Non-pigmented ciliary epithelial cell (primary cell): ENCODE measurements at places on chromosomes 5 and 9.
A peak's percentile ranks its signal among the peaks of the same experiment; 100 is the strongest.

GRCh38 chr9:81472701-81473100, 216.6 kb downstream of the TLE1 start:
- DNase-seq = no peak

DNA sequence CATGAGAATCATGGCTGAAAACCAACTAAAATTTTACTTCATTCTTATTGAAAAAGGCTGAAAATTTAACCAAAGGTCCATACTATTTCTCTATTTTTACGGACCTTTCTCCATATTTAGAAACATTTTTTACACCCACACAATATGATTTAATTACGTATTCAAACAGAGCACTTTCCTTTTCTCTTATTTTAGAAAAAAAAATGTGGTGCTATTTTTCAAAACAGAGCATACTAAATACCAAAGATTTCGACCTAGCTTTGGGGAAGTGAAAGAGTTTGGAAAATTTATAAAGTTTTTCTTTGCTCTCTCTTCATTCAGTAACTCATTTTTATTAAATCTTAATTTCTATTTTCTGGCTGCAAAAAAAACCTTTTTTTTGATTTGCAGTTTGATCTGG, 38.1 kb downstream of the RNF145 start:
- DNase-seq = no peak

DNA sequence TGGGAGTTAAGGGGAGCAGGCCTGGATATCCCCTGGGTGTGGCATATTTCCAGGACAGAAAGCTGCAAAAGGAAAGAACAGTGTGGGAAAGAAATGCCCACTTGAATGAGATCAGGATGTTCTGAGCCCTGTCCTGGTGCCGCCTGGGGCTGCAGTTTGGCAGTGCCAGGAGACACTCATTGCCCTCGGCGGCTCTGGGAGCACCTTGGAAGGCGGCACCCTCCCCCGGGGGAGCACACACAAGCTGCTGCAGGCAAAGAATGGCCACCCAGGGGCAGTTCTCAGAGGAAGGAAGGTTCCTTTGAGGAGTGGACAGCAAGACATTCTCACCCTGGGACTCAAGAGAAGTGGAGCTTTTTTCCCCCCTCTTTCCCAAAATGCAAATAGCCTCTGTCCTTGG, 305.3 kb downstream of the NTRK2 start:
- no peak for DNase-seq

DNA sequence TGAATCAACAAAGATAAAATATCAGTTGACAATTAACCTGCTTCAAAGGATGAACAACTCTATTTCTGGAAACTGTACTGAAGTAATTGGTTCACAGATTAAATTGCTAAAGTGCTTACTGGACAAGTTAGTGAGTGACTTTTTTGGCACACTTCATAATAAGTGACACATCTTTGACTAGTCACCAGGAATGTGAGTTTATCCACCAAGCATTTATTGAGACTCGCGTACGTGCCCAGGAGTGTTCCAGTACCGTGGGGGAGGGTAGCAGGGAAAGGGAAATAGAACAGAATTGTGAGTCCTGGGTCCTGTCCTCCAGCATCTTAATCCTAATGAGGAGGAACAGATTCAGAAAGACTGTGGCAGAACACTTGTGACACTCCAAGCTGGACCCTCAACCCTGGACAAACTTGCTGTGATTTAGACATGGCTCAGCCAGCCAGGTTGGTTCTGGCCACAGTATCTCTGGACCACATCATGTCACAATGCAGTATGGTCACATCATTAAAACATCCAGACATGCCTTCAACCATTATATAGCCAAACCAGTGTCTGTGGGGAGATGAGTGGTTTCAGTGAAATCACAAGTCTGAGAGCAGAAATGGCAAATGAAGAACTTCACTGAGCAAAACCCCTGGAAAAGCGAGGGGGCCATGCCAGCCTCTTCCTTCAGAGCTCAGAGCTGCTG, 623.1 kb downstream of the BNC2 start:
- no peak for DNase-seq

DNA sequence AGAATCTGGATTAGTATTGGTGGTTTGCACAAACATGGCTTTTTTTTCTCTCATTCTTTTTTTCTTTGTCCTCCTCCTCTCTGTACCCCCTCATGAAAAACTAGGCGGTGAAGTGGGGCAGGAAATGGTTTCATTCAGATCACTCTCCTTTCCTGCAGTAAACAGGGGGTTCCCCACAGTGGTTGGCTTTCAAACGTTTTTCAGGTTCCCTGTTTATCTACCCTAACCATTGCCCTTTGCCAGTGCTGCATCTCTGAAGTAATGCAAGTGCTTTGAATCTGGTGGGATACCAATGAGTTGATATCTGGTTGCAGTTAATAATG, 29.8 kb downstream of the NR4A3 start:
- DNase-seq = no peak

DNA sequence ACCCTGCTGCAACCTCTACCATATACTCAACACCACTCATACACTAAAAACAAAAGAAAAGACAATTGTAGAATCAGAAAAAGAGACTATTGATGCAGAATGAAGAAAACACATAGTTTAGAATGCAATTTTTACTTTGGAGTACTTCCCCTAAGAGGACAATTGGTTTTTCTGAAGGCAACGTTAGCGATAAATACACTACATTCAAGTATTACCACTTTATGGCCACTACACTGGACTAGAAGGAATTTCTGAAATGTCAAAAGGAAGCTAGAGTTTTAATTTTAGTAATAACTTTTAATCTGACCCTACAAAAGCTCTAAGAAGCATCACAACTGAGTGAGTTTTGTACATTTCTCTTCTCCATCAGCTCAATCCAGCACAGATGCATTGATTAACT, 24.7 kb downstream of the PUM3 start:
- DNase-seq = no peak

- DNase-seq = no peak
These were observed 59.3 kb downstream of the RETREG1 start for GRCh38 chr5:16557477-16557876.

DNA sequence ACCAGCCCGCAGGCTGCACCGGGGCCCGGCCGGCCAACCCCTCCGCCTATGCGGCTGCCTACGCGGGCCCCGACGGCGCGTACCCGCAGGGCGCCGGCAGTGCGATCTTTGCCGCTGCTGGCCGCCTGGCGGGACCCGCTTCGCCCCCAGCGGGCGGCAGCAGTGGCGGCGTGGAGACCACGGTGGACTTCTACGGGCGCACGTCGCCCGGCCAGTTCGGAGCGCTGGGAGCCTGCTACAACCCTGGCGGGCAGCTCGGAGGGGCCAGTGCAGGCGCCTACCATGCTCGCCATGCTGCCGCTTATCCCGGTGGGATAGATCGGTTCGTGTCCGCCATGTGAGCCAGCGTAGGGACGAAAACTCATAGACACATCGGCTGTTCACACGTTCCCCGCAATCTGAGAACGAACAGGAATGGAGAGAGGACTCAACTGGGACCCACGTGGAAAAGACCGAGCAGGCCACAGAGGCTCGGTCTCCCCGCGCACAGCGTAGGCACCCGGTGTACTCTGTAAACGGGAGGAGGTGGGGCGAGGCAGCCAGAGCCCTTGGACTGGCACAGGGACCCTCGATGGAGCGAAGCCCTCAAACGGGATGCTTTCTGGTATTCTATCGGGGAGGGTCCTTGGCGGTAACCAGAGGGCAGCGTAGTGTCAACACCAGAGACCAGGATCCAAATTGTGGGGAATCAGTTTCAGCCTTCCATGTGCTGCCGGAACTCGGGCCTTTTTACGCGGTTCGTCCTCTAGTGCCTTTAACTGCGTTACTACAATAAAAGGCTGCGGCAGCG, 1.9 kb downstream of the FOXE1 start:
- DNase-seq = no peak

- DNase-seq = no peak
These were observed 104.7 kb upstream of the SSBP2 start for GRCh38 chr5:81855591-81855990.

DNA sequence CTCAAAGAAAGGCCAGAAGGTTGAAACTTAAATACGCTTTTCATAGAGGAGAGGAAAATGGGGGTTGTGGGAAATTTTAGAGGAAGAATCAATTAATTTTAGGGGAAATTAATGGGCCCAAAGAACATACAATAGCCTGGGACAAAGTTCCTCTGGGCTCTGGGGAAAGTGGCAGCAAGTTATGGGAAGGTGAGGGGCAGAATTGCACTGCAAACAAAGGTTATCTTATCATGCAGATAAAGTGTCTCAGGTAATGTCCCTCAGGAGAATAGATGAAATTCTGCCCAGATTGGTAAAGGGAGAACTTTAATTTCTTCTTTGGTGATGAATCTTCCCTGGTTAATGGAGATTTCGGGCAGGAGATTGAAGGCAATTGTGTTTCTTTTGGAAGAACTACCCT, 326.1 kb upstream of the SLC24A2 start:
- no peak for DNase-seq

DNA sequence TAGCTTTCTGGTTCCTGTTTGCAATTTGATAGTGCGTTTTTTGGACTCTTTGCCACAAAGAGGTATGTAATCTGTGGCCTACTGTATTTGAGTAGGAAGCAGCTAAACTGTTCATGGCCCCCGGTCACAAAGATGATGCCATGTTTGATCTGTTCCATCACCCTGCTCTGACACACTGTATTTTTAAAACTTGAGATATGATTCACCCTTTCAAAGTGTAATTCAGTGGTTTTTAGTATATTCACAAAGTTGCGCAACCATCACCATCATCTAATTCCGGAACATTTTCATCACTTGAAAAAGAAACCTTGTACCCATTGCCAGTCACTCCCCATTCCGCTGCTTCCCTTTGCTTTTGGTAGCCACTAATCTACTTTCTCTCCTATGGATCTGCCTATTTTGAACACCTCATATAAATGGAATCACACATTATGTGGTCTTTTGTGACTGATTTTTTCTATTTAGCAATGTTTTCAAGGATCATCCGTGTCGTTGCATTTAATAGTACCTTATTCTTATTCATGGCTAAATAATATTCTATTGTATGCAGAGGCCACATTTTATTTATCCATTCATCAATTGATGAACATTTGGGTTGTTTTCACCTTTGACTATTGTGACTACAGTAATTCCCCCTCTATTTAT, 141.6 kb downstream of the NR3C1 start:
- no peak for DNase-seq

- no peak for DNase-seq
These were observed 543 bp upstream of the DNM1 start for GRCh38 chr9:128202648-128203023.

- no peak for DNase-seq
These were observed 169.2 kb upstream of the MAP1B start for GRCh38 chr5:71937921-71938698.

DNA sequence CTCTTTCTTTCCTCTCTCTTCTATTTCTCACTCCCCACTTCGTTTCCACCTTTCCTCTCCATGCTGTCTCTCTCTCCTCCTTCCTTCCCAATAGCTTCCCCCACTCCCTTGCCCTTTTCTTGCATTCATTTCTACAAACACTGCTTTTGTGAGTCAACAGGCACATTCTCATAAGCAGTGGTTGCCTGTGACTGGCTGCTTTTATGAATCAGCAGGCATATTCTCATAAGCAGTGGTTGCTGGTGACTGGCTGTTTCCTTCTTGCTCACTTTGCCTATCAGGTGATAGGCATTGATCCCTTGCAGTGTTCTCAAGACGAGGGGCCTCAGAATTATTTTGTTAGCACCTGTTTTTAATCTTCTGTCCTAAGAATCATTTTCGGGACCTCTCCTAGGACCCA, 116.1 kb upstream of the ACTBL2 start:
- peak; percentile 70 for DNase-seq

DNA sequence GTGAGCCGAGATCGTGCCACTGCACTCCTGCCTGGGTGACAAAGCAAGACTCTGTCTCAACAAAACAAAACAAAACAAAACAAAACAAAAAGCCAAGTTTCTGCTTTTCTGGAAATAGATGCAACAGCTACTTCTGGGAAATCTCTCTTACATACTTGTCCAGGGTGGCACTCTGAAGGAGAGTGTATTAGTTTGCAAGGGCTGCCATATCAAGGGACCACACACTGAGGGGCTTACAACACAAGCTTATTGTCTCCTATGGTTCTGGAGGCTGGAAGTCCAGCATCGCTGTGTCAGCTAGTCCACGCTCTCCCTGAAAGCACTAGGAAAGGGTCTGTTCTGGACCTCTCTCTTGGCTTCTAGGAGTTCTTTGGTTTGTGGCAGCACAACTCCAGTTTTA, 277.9 kb upstream of the WWC1 start:
- DNase-seq = no peak

DNA sequence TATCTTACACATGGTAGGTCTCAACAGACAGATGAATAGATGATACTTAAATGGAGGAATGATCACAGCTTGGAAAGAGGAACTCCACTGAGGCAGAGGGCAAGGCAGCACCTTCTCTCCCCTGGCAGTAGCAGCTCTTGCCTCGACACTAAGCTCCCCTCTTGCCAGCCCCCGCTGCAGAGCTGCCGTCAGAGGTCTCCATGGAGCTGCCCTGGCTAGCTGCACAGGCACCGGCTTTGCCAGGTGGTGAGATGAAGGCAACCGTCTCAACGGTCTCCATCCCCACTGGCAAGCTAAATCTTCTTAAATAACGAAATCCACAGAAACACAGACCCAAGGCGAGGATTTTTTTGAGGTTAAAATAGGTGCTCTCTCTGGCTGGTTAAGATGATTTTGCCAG, 81.2 kb downstream of the CRB2 start:
- DNase-seq = no peak

DNA sequence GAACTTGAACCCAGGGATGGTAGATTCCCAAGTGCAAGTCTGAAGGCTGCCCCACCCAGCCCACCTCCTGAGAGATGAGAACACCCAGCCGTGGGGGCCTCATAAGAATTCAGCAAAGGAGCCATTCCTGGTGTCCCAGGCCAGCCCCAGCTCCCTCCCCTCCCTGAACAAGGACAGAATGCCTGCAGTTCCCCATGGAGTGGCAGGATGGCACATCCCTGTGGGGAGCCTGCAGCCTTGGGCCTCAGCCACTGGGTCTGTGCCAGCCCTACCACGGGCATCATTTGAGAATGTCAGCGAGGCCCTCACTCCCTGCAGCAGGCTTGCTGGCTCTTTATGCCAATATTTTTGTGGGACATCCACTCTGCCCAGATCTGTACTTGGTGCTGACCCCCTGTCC, 36.2 kb upstream of the RAPGEF1 start:
- DNase-seq = no peak

DNA sequence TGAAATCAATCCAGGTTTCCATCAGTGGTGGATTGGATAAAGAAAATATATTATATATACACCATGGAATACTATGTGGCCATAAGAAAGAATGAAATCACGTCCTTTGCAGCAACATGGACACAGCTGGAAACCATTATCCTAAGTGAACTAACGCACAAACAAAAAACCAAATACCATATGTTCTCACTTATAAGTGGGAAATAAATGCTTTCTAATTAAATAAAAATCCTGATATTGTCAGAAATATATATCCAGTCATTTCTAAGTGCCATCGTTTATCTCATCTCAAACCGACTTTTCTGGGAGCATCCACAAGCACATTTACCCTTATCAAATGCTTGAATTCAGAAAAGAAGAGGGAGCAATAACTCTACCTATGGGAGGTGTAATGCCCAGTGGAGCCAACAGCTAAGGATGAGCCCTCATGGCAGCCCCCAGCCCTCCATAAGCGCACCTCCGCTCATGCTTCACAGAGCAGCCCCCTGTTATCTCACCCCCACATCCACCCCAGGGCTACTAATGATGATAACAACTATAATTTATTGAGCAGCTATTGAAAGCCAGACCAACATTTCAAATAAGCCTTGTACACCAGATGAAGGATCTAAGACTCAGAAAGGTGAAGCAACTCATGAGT, 101.7 kb upstream of the SPOCK1 start:
- DNase-seq = no peak
